Karpas-422 (cell line): ENCODE measurements at places on chromosomes 5 and 9. TPM values are rescaled to one million over a fixed set of nuclear protein-coding genes. Genes with fewer than 3 reads are reported as not detected.

Gene ECM2
- 0.11 TPM in 1 of 2 replicates, not detected in the other for total RNA-seq

Gene OGN
- 3.3 and 16.4 TPM in 2 replicates for total RNA-seq

Gene PCAT7
- not detected in 2 replicates for total RNA-seq

Gene SLC34A1
- total RNA-seq, result not detected in 2 replicates
